ENCODE measurements at places on chromosomes 11 and 22.

DNA sequence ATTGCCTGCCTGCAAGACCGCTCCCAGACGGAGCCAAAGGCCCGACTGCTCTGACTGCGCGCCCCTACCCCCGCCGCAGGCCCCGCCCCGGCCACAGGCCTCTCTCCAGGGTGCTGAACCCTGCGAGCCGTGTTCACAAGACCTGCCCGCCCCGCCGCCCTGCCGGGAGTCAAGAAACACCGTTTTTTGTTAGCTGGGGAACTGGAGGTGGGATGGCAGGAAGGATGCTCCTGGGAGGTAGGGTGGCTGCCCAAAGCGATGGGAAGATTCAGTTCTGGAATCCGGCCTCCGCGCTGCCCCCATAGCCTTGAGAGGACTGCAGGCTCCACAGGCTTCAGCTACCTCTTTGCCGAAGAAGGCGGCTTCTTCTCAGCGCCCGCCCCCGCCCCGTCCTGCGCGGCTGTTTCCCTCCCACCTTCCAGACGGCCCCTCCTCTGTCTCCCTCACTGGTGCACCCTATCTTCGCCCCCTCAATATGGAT lies 2.7 kb upstream of the PDE2A start:
- DNase-seq = peak; percentile 88

- DNase-seq = no peak
These were observed 23.8 kb downstream of the KCNQ1 start for GRCh38 chr11:2468363-2469235.

DNA sequence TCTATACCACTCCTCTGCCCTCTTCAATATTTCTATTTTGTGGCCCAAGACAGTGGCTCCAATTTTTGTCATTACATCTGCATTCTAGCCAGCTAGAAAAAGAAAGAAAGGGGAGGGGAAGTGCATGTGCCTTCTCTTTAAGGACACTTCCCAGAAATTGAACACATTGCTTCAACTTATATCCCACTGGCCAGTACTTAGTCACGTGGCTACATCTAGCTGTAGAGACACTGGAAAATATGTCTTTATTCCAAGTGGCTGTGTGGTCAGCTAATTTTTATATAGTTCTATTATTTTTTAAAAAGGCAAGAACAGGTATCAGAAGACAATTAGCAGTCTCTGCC lies 200.4 kb downstream of the SNX19 start:
- no peak for DNase-seq

- no peak for DNase-seq
These were observed 53.3 kb upstream of the PRDM11 start for GRCh38 chr11:45092901-45093760.

DNA sequence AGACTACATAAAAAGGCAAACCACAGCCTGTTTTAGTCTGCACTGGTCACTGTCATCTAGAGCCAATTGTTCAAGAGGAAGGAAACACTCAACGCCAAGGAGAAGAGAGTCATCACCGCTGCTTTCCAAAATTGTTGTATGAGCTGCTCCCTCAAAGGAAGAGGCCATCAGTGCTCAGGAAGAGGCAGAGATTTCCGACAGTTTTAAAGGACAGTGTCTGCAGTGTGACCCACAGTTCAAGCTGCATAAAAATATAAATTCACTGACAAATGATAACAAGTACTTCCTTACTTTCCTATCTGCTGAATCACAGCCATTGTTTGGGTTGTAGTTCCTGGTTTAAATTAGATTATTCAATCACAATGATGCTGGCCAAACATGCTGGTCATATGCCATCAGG lies 16.4 kb downstream of the PRCP start:
- DNase-seq = no peak

GRCh38 chr11:126129727-126130671 lies 67.3 kb upstream of the CDON start:
- DNase-seq = no peak

DNA sequence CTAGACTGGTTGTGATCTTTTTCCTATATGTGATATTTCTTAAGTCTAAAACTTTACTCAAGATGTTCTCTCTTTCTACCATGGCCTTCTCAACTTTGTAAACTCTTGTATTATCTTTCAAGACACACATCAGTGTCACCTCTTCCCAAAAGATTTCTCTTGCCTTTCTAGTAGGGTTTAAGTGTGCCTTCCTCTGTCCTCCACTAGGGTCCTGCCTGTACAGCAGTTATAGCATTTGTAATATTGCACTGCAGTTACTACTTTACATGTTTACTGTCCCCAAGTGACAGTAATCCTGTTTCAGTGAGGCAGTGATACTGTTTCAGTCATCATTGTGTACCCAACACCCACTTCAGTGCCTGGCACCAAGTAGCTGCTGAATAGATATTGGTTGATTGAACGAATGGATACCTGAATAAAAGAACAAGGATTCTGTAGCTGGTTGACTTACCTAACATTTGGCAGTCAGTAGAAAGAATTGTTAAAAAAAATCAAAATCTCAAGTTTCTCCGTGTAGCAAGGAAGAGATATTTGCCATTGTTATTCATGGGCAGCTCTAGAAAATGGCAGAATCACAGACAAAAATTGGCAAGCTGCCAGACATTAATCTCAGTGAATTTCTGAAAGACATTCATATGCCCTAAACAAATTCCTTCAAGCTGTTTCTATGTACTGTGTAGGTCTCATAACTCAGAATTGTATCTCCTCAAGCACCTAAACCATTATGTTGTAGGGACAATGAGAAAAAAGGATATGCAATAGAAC lies 79.4 kb downstream of the RBMXL2 start:
- peak; percentile 74 for DNase-seq

GRCh38 chr11:7531011-7531410 lies 17.2 kb downstream of the PPFIBP2 start:
- DNase-seq = no peak

GRCh38 chr11:9397746-9398680 lies 13.6 kb downstream of the IPO7 start:
- DNase-seq = no peak

DNA sequence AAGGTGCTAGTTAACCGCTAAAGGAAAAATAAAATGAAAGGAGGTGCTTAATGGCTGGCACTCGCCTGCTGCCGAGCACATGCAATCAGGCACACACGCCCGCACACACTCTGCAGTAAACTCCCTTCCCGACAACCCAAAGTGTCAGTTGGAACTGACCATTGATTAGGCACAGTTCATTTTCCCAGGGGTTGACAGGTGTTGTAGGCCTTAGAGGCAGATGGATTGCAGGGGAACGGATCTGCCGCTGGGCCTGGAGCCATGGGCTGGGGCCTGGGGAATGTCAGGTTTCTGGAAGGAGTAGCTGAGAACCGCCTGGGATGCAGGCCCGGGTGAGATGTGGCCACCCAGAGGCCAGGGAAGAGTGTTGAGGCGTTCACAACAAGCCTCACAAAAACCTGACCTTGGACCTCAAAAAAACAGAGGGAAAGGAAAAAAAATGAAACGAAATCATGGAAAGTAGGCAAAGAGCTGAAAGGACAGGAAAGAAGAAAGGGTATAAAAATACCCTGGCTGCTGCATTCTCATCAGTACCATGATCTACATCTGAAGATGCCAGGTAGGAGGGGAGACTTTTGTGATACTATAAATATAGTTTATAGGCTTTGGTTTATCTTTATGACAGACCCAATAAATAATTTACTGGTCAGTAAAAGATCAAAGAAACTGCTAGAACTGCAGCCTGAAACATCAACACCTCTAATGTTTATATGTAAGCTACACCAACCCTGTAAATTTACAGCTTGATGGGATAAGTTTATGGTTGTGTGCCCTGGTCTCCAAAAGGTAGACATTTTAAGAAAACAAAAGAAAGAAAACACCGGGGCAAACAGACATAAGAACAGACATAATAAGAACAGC lies 313.4 kb downstream of the BUD13 start:
- DNase-seq = no peak

DNA sequence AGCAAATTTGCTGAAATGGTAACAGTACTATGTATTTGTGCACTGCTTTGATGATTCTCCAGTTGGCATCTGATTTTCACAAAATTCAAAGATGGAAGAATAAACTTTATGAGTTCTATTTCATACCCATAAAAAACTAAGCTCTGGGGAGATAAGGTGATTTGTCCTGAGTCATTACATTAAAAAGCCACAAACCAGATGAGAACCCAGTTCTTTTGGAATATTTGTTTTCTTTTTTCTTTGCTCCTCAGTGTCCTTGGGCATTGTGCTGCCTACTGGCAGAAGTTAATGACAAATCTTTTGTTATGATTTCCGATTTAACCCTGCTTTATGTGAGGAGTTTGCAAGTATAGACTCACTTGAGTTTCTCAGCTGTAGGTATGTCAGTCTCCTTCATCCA lies 45.4 kb upstream of the AMOTL1 start:
- no peak for DNase-seq

GRCh38 chr11:97610854-97611253 lies 1221.0 kb downstream of the JRKL start:
- no peak for DNase-seq

GRCh38 chr11:108302121-108302785 lies 79.4 kb downstream of the ATM start:
- DNase-seq = no peak

DNA sequence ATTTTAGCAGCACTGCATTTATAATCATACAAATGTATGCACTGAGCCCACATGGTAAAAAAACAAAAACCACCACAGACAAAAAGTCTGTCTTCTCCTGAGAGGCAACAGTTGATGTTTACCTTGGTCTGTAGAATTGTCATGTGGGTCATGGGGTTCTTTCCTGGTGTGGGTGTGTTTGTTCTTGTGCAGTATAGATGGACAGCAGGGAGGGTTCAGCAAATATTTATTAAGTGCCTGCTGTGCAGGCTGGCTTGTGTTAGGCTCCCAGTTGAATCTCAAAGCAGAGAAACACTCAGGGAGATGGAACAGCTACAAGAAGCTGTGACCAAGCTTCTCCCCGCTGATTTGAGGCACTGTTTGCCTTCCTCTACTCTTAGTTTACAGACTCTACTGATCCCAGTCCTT lies 82.2 kb downstream of the PISD start:
- no peak for DNase-seq

GRCh38 chr22:23859201-23859600 lies 1.5 kb downstream of the SLC2A11 start:
- no peak for DNase-seq

DNA sequence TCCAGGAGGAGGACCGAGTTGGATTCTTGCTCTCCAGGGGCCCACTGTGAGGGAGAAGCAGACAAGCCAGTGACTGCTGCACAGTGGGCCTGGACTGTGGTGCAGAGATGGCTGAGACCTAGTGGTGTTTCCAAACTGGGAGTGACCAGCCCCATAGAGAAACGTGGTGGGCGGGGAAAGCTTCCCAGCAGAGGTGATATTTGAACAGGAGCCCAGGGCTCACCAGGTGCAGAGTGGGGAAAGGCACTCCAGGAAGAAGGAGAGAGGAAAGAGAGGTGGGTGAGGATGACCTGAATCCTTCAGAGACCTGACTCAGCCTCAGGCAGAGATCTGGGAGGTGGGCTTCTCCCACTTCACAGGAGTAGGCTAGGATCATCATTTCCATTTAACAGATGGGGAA lies 52.1 kb upstream of the RASD2 start:
- DNase-seq = no peak

DNA sequence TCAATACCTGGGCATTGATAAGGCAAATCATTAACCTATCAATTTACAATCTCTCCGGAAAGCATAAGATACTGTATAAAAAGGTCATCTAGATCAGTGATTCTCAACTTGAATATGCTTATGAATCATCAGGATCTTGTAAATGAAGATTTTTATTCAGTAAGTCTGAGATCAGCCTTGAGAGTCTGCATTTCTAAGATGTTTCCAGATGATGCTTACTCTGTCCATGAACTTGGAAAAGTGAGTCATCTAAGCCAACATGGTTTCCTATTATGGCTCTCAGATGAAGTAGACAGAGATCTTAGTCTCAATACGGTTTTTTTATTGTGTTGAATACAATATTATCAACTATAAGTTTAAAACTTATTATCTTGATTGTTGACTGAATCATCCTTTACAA lies 226.4 kb upstream of the KIRREL3 start:
- DNase-seq = no peak

- no peak for DNase-seq
These were observed 14.8 kb downstream of the CTTN start for GRCh38 chr11:70413151-70413550.
